Activated CD4-positive, alpha-beta T cell treated with anti-CD3 and anti-CD28 coated beads for 4 hours (primary cell): ENCODE measurements at places on chromosomes 13 and 19.
A peak's percentile ranks its signal among the peaks of the same experiment; 100 is the strongest.

DNA sequence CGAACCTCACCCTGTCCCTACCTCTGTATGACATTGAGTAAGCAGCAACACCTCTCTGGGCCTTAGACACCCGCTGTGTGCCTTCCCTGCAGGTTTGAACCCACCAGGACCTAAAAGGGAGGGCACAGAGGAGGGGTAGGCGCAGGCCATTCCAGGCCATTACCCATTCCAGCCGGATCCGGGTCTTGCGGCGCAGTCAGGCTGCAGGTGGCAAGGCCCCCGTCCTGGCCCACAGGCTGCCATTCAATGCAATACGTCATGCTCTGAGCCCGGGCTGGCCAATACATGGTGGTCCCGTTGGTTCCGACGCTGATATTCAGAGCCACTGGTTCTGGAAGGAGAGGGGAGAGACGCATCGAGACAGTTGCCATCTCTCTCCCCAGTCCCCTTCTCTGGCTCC, 17.4 kb downstream of the IL12RB1 start:
- DNase-seq: no peak

DNA sequence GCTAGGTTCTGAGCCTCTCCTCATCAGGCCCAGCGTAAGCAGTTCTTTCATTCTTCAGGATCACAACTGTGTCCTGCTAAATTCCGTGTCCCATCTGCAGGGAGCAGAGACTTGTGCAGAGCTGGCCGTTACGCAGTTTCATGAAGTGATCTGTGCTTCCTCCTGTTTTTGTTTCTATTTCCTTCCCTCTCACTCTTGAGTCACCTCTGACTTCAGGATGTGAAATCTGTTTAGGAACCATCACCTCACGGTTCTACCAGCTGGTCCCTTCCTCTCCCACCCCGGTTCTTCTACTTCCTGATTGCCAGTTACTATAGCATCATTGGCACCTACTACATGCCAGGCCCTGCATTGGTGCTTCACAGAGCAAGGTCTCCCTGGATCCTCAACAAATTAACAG, 8.5 kb downstream of the MAU2 start:
- DNase-seq: no peak

- DNase-seq: no peak
These were observed 10.9 kb downstream of the ZNRF4 start for GRCh38 chr19:5466072-5466471.

DNA sequence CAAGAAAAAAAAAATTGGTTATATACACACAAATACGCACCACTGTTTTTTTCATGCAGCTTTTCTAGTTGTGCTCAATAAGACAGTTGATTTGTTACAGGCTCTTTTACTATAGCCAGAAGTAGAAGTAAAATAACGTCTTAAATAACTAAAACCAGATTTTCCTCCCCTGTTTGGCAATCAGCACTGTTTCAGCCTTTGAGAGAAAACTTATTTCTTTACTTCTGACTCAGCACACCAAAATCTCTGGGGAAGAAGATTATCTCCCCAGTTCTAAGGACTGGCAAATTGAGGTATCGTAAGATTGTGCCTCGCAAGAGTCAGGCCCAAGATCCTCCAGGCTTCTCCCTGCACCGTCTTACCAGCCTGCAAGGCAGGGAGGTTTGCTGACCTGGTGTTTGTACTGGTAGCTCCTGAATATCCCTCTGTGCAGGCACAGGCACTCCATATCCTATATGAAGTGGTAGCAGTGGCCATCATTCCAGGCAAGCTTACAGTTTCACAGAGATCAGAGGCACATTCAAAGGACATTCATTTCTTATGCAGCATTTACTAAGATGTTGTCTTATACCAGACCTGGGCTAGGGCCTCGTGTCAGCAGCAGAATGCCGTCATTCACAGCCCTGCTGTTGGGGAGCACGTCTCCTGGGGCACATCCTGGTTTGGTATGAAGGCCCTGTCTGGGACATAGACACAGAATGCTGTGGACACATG, 268.2 kb downstream of the ZNF536 start:
- no peak for DNase-seq

- no peak for DNase-seq
These were observed 463 bp downstream of the SUGP1 start for GRCh38 chr19:19319732-19320360.

- no peak for DNase-seq
These were observed 2.5 kb downstream of the ZNF552 start for GRCh38 chr19:57812226-57812625.

GRCh38 chr13:93304134-93304533, 77.5 kb downstream of the GPC6 start:
- no peak for DNase-seq

DNA sequence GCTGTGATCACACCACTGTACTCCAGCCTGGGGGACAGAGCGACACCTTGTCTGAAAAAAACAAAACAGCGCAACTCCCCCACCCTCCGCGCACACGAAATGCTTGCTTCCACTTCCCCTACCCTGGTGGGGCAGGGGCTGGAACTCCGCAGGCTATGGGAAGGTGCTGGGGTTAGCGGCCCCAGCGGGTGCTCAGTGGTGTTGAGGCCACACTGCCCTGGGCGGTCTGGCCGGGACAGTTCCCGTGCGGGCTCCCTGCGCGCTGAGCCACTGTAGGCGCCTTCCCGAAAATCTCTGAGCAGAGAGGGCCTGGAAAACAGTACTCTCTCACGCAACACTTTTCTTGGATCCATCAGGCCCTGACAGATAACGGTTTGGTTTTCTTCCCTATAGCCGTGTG, 1.1 kb upstream of the WTIP start:
- DNase-seq: no peak

GRCh38 chr13:94596575-94596971, 621 bp upstream of the TGDS start:
- no peak for DNase-seq

DNA sequence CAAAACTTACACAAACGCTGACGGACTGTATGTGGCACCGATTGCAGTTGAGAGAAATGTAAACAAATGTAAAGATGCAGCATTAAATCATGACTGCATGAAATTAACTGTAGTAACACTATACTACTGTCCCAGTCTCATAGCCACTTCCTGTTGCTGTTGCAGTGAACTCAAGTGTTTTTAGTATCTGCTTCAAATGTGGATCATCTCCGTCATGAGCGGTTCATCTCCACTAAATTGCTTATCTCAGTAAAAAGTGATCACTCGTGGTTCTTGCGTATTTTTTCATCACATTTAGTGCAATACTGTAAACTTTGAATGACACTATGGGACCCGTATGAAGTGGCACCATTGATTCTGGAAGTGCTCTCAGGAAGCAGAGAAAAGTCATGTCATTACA, 60.3 kb upstream of the RNF113B start:
- no peak for DNase-seq

- DNase-seq: no peak
These were observed 3.5 kb downstream of the ANGPTL4 start for GRCh38 chr19:8367327-8368001.

GRCh38 chr19:33821871-33822270, 25.2 kb downstream of the KCTD15 start:
- no peak for DNase-seq

GRCh38 chr19:28847468-28847867, 365.5 kb downstream of the UQCRFS1 start:
- no peak for DNase-seq

- DNase-seq: no peak
These were observed 2.3 kb downstream of the ONECUT3 start for GRCh38 chr19:1755467-1756171.

- no peak for DNase-seq
These were observed 4.0 kb downstream of the SYT5 start for GRCh38 chr19:55176076-55176475.

- DNase-seq: no peak
These were observed 15.7 kb upstream of the IGFL4 start for GRCh38 chr19:46056536-46056935.

DNA sequence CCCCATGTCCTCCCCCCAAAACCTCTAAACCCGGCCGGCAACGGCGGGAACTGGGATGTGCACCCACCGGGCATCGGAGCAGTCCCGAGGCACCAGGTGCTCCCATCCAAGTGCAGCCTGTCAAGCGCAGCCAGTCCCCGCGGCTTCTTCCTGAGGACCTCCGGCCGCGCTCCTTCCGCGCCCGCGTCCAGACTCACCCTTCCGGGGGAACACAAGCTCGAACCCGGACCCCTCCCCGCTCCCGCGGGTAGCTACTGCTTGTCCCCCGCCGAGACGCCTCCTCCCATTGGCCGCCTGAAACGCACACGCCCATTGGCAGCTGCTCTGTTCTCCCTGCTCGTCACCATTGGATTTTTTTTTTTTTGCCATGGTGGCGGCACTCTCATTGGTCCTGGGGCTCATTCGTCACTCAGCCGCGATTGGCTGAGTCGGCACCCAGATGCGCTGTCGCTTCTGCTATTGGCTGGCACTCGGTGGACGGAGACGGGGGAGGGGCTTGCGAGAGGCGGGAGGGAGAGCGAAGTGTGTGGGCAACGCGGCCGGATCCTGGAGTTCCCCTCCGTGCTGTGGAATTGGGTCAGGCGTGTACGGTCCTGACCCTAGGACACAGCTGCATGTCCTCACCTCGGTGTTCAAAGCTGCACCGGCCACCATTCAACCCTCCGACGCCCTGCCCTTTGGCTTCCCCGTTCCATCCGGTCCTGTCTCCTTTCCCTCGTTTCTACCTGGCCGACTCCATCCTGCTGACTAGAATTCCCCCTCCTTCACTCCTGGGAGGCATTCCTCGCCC, at the start of gene TYK2:
Gene TYK2, minus strand, starts transcription at position 260 of the 790 bp plus-strand sequence. CDS start 2,166 bp downstream, outside the sequence.
- peak; percentile 95 for DNase-seq

DNA sequence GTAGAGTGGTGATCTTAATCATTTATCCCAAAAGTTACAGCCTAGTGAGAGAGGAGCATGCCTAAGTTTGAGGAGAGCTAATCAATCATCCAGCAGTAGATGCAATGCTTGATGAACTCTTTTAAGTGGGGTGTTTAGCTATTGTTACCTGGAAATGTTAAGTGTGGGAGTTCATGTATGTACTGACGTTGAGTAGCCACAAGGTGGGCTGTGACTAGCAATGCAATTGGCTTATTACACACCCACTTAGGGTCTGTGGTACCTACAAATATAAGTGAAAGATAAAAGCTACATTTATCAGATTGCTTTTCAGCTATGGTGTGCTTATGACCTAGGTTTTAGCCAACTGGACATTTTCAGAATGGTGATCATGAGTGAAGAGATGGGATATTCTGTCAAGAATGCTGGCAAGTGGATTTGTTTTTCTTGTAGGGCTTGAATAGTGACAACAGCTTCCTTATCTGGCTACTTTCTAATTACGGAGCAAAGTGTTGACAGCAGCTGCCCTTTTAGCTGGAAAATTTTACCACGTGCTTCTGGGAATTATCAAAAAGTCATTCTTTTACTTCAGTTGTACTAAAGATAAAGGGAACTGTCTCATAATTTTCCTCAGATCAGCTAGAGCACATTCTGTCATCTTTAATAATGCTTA, 170.6 kb downstream of the POSTN start:
- DNase-seq: no peak

DNA sequence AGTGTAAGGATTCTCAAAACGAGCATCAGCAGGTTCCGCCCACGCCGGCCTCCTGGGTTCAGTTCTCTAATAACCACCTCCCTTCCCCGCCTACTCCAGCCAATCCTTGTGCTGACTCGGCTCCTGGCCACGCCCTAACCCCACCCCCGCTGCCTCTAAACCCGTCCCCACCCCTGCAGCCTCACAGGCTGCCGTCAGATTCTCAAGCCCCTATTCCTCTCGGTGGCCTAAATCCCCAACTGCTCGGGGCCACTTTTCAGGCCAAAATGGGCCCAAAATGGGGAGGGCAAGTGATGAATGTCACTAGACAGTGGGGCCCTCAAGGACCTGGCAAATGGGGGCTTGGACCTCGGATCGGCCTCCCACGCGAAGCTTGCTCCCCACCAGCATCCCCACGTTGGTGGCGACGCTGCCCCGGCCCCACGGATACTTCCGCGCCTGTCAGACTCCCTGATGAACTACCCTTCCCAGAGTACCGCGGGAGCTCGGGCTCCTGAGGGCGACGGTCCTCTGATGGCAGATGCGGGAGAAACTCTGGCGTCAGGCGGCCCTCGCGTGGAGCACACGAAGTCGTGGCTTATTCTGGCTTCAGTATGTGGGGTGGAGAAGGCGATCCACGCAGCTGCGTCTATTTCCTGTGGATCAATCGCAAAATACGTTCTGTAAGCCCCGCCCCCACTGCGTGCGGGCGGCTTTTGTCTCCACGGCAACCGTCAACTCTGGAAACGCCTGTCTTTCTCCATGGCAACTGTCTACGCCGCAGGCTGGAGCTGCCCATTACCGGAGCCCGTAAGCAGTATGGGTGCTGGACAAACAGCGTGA, 24.8 kb downstream of the ZNF473 start:
- DNase-seq: peak; percentile 94
